ENCODE measurements at places on chromosomes 1 and 21.

DNA sequence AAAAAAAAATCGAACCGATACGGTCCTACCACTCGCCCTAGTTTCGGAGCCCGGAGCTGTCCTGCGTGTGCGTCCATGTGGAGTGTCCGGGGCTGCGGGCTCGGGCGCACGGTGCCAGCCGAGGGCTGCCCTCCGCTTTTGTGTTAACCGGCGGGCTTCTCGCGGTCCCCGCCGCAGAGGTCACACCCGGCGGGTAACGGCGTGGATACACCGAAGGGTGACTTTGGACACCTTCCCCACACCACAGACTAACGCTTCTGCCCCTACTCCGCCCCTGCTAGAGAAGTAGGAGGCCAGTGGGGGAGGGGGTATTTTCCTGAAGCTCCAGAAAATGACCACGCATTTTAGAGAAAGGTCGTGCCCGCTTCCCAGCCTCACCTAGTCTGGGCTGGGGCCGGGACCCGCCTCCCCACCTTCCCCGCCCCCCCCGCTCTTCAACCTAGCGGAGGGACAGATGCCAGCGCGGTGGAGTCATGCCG, 609 bp upstream of the ATF3 start:
- peaks cover 10% of the 10 kb centered on the region for H3K27me3 ChIP-seq
- peaks cover 27% of the 10 kb centered on the region for H3K4me1 ChIP-seq
- no peaks in the 10 kb centered on the region for H3K36me3 ChIP-seq
- peak overlapping the region; percentile 94 for H3K27ac ChIP-seq
- peak overlapping the region; percentile 82 for H3K4me3 ChIP-seq

DNA sequence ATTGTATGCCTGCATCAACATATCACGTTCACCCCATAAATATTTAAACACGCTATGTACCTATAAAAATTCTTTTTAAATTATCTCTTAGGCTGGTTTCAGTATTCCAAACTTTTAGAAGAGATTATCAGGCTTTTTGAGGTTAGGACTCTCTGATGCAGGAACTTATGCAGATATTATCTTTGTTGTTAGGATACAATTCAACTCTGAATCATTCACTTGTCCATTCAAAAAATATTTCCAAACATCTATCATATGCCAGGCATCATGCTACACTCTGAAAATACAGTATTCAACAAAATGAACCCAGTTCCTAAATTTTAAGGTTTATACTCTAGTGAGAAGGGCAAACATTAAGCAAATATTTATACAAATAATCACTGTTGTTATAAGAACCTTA, 40.5 kb downstream of the ASH1L start:
- H3K36me3 ChIP-seq: peaks cover 26% of the 10 kb centered on the region
- no peak overlapping the region for H3K4me3 ChIP-seq
- peaks cover 26% of the 10 kb centered on the region for H3K4me1 ChIP-seq
- no peak overlapping the region for H3K27ac ChIP-seq
- H3K27me3 ChIP-seq: no peaks in the 10 kb centered on the region

- no peak for DNase-seq
- H3K36me3 ChIP-seq: peaks cover 21% of the 10 kb centered on the region
- H3K4me3 ChIP-seq: no peak overlapping the region
- peaks cover 6% of the 10 kb centered on the region for H3K4me1 ChIP-seq
These were observed 11.7 kb downstream of the ADAMTS1 start for GRCh38 chr21:26833460-26833939.

DNA sequence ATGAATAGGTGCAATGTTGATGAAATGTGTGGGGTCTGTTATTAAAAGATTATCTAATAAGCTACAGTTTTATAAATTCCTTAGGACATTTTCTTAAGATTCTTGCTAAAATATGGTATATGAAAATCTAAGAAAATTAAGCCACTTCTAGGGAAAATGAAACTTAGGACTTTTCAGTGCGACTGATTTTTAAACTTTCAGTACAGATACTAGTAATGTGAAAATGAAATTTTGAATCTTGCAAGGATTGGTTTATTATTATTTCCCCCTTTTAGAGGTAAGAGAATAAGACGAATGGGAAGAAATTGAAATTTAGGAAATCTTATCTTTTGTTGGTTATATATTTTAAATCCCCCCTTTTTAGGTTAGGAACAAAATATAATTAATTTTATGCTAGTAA, 16.4 kb downstream of the CAPZA1 start:
- no peak overlapping the region for H3K27ac ChIP-seq
- peaks cover 11% of the 10 kb centered on the region for H3K4me1 ChIP-seq
- DNase-seq: no peak
- H3K4me3 ChIP-seq: no peak overlapping the region
- no peaks in the 10 kb centered on the region for H3K27me3 ChIP-seq
- H3K36me3 ChIP-seq: no peaks in the 10 kb centered on the region

DNA sequence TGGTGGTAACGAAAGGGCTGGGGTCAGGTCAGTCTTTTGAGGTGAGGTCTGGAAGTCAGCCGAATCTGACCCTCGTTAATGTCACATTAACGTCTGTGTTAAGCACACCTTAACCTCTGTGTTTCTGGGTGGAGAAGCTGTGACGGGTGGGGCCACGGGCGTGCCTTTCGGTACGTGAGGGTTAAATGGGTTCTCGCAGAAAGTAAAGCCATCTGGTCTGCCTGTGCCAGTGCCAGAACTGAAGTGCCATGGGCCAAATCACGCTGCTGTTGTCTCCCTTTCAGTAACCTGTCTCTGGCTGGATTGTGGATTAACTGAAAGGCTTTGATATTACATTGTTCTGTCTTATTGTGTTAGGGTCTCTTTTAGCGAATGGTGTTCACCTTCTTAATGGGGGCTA, 14.4 kb downstream of the URB2 start:
- H3K36me3 ChIP-seq: peaks cover 68% of the 10 kb centered on the region
- H3K27me3 ChIP-seq: no peaks in the 10 kb centered on the region
- no peaks in the 10 kb centered on the region for H3K4me1 ChIP-seq
- H3K27ac ChIP-seq: no peak overlapping the region
- H3K4me3 ChIP-seq: no peak overlapping the region

GRCh38 chr1:67688526-67689219, 3.7 kb downstream of the GADD45A start:
- peak overlapping the region; percentile 1 for H3K27ac ChIP-seq
- H3K4me3 ChIP-seq: no peak overlapping the region
- H3K36me3 ChIP-seq: peaks cover 39% of the 10 kb centered on the region
- H3K4me1 ChIP-seq: peaks cover 20% of the 10 kb centered on the region
- DNase-seq: no peak
- no peaks in the 10 kb centered on the region for H3K27me3 ChIP-seq

- no peak for DNase-seq
- no peak overlapping the region for H3K27ac ChIP-seq
- no peaks in the 10 kb centered on the region for H3K4me1 ChIP-seq
- no peaks in the 10 kb centered on the region for H3K36me3 ChIP-seq
These were observed 41.4 kb upstream of the AJAP1 start for GRCh38 chr1:4612991-4613390.

Measured in heart left ventricle (tissue), 16 donors.